ENCODE measurements at places on chromosomes 16 and 17. TPM values are rescaled to one million over a fixed set of nuclear protein-coding genes. Genes with fewer than 3 reads are reported as not detected.

TMEM235 gene
- not detected for total RNA-seq

INPP5K gene
- total RNA-seq, result 84.2 TPM

SYT17 gene
- 6.2 TPM for total RNA-seq

KRTAP1-5 gene
- not detected for total RNA-seq

CD79B gene
- 6.1 TPM for total RNA-seq

ABCC6 gene
- total RNA-seq, result 0.26 TPM

ZNF469 gene
- 1.4 TPM for total RNA-seq

DNA sequence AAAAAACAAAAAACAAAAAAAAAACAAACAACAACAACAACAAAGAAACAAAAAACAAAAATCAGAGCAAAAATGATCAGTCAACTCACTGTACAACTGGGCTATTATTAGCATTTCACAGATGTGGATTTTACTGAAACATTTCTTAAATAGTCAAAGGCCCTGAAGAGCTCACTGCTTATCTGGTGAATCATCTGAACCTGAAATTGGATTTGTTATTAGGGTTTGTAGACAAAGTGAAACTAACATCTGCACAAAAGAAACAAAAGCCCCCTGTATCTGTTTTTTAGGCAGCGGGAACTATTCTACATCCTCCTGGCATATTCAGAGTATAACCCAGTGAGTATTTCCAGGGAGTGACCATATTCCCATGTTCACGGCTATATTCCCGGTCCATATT lies 32.6 kb upstream of the KSR1 start:
- no peak for DNase-seq

DNA sequence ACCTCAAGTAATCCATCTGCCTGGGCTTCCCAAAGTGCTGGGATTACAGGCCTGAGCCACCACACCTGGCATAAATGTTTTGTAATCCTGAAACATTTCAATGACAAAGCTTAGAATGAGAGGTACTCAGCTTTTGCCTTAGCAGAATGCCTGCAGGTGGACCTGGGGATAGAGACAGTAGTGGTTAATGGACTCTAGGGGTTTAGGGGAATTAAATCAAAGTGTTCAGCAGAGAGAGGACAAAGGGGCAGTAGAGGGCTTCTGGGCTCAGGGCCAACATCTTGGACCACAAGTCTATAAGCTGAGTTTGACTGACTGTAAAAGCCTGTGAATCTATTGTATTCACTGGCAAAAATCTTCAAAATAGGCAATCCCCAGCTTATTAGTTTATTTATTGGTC lies 36.0 kb upstream of the MED13 start:
- DNase-seq, result no peak

DNA sequence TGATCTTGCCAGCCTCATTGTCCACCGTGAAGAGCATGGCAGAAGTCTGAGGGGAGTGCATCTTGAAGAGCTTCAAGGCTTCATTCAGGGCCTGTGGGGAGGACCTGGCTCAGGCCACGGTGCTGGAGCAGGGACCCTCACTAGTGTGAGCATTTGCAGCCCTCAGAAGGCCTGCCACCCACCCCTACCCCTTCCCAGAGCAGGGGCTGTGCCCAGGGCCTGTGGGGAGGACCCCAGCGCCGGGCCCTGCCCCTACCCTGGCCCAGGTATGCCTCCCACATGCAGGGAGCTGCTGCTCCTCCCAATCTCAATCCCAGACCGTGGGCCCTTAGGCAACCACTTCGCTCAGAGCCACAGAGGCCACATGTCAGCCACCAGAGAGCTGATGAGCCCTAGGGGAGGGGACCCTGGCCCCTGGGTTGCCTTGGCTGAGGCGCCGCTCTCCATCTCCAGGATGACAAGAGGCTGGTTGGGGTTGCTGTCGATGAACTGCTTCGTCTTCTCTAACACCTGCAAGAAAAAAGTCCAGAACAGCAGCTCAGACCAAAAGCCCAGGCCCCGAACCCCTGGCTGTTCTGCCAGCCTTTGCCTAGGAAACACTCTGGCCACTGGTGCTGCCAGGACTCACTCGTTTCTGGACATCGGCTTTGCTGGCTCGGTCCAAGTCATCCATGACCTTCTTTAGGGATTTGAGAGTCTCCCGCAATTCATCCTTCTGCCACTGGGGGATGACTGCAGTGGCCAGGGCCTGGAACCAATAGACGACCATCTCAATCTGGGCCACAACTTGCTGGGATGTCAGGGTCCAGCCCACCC lies 1.8 kb upstream of the EXOSC6 start:
- DNase-seq, result no peak

GRCh38 chr16:83623892-83624291 lies 183.9 kb upstream of the HSBP1 start:
- no peak for DNase-seq

DNA sequence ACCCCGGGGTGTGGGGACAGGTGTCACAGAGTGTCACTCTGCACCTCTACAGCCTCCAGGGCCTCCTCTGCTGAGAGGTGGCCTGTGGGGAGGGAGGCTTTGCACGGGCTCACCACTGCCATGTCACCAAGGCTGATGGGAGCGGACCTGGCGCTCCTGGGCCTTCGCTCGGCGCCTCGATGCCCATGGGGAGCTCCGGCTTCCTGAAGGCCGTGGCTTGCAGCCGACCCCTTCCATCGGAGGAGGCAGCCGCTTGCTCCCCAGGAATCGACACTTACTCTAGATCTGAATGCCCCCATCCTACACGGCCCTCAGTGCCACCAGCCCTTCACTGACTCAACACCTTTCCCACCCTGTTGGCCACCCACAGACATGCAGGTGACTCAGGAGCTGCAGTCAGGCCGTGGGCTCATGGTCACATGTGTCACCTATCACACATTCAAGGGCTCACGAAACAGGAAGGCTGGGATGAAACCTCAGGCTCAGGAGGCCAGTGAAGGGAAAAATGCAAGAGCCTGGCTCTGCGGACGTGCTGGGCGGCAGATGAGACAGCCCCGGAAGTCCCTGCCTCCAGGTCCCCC lies 11.9 kb downstream of the LGALS3BP start:
- DNase-seq, result no peak

GRCh38 chr17:17606416-17607000 lies 15.0 kb upstream of the PEMT start:
- DNase-seq, result no peak

DNA sequence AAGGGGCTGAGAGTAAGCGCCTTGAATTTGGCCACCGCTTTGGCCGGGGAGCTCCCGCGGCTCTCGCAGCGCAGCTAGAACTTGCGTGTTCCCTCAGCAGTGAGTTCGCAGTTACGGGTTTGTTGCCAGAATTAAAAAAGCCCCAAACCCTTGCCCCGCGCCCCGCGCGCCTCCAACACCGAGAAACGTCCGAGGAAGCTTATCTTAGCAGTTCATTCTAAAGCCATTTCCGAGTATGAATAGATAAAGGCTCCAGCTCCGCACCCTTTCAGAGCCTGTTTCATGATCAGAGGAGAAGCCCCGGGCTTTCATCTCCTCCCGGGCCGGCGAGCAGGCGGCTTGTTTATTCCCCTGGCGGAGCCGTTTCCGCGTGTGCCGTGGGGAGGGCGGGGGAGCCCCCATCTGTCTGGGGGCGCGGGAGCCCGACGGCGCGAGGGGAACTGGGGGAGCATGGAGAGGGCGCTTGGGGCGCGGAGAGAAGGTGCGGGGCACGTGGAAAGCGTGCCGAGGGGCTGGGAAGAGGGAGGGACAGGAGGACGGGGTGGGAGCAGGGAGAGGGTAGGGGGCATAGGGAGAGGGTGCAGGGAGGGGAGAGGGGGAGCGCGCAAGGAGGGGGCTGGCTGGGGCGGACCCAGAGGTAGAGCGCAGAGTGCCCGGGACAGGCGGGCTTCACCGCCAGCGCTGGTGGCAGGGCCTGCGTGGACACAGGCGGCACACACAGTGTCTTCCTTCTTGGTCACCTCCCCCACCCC lies 9.9 kb downstream of the TBX4 start:
- DNase-seq, result no peak

GRCh38 chr16:81189100-81189664 lies 49.3 kb upstream of the BCO1 start:
- peak; percentile 94 for DNase-seq

DNA sequence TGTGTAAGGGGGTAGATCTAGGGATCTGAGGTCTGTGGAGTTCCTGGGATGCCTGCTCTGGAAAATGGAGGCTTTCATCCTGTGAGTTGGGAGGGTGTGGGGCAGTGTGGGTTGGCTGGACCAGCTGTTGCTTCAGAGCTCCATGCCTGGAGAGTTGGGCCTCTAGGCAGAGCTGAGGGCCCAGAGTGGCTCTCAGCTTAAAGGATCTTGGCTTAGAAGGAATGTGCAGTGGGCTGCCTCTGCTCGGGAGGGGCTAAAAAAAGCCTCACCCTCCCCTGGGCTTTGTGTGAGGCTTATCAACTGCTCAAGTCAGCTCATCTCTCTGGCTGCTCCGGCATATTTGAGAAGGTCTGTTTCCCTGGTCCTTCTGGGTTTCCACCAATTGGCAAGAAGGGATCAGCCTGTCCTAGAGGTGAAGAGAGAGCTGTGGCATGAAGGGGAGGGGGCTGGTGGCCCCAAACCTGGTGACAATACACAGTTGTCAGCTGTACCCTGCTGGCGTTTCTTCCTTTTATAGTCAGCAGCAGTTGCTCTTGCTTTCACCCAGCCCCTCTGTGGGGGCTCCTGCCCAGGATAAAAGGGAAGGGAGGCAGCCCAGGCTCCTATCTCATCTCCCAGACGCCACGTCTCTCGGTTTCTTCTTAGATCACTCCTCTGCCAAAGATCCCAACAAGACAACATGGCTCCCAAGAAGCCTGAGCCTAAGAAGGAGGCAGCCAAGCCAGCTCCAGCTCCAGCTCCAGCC lies at the start of gene MYL4:
Gene MYL4 (plus strand): TSS at position 605 of the 745 bp plus-strand sequence. CDS start 75 bp downstream, at position 680.
- no peak for DNase-seq

GRCh38 chr17:38572669-38573365 lies 32.9 kb downstream of the SRCIN1 start:
- no peak for DNase-seq
